SW480 (cell line): ENCODE measurements at places on chromosomes 3 and 15.

DNA sequence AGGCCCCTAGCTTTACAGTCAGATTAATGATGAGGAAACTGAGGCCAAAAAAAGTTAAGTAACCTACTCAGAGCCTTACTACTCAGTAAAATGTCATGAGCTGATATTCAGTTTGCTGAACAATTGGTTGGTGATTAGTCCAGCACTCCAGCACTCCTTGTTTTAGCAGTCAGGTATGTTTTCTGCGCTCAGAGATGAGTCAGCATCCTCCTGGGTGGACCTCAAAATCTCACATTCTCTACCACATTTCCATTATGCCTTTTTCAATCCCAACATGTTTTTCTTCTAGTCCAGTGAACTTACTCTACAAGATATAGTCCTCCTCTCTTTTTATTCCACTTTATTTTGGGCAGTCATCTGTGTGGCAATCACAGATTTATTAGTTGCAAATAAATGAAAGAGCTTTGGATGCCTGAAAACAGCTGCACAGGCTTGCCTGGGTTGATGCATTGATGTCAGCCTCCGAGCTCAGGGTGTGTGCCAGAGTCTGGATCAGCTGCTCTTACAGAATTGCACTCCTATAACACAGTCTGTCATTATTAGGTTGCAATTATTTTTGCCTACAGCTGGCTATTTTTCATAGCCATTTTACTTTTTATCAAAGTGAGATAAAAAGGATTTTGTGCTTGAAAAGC, 133.2 kb downstream of the ARPP21 start:
- DNase-seq, result no peak

- DNase-seq, result no peak
Measured at GRCh38 chr3:47578691-47579632, at the start of gene CSPG5. Gene CSPG5, minus strand, starts transcription at chr3:47578865. Its CDS starts 172 bp downstream, at chr3:47578693.

DNA sequence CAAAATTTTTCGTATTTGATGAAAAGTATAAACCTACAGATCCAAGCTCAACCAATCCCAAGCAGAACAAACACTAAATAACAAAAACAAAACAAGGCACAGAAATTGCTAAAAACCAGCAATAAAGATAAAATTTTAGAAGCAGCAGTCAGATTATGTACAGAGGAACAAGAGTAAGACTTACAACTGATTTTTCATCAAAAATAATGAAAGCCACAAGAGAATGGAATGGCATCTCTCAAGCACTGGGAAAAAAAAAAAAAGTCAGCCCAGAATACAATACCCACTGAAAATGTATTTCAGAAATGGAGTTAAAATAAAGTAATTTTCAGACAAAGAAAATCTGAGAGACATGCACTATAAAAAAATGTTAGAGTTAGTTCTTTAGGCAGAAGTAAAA, 27.0 kb downstream of the GPR156 start:
- DNase-seq, result peak; percentile 9

- no peak for DNase-seq
Measured at GRCh38 chr3:81839504-81840094, 78.2 kb upstream of the GBE1 start.

DNA sequence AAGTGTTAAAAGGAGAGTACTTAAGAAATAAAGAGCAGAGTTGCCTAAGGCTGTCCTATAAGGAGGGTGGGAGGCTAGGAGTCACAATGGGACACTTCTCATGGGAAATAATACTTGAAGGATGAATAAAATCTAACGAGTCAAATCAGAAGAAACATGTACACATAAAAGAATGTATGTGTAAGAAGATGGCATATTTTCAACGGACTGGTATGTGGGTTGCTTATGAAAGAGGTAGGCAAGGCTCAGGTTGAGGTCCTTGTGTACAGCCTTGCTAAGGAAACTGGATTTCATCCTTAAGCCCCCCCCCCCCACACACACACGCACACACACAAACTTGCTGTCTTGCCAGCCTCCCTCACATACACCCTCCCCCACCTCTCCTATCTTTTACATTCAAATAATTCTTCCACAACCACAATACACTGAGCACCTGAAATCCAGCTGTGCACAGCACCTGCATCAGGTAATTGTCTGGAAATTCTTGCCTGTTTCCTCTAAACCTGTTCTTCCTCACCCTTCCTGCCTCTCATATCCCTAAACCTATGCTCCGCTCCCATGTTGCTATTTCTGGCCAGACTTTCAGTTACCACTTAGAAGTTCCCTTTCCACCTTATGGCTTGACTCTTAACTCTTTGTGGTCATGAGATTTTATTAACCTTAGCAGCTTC, 79.2 kb downstream of the FMN1 start:
- no peak for DNase-seq
